IPS DF 6.9 (cell line): ENCODE measurements at places on chromosomes 13 and 19.

DNA sequence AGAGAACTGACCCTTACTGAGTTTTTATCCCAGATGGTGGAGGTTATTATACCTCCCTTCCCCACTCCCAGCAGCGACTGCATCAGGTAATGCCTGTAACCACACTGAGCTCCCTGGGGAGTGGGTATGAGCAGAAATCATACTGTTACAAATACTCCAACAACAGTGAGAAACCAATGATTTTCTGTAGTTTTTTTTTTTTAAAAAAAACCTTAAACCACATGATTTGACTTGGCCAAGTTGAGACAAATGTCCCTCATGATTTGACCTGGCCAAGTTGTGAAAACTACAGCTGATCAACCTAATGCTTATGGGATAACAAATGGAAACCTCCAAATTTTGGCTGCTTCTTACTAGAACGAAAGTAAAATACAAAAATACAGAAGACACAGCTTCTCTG, 33.1 kb upstream of the SERP2 start:
- no peak for DNase-seq

DNA sequence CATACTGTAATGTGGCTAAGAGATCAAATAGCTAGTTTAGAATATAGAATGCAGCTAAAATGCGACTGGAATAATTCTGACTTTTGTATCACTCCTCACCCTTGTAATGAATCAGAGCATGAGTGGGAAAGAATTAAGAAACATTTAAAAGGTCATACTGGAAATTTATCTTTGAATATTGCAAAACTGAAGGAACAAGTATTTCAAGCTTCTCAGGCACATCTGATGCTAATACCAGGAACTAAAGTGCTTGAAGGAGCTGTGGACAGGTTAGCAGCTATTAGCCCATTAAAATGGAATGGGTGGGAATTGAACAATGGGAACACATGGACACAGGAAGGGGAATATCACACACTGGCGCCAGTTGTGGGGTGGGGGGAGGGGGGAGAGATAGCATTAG, 144.2 kb upstream of the ZNF91 start:
- DNase-seq: no peak

DNA sequence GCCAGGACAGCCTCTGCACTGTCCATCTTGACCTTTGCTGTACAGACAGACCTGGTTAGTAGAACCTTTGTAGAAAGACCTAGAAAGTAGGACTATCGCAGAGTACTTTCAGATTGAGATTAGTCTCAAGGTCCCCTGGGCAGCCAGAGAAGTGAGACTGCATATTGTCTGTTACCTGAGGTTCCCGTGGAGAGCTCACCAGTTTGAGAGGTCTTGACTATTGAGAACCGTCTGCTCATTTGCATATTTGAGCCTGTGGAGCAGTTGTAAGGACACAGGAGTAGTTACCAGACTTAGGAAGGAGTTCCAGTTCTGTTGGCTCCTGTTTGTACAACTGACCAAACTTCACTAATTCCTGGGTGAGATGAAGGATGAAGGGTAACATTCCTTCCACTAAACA, 66.2 kb downstream of the SPATA13 start:
- DNase-seq: no peak

DNA sequence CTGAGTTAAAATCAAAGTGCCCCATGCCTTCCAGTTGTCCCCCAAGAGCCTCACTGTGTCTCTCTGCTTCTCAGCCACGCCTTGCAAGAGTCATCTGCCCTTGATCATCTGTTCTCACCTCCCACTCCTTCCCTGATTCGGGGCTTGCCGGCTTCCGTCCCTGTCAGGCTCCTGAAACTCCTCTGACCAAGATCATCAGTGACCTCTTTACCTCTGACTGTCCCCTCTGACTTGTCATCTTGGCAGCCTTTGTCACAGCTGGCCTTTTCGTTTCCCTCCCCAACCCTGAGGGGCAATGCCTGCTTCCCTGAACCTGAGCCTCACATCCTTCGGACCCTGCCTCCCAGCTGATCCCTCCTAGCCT, 66.3 kb downstream of the MAP4K1 start:
- no peak for DNase-seq

GRCh38 chr13:113178070-113178895, 19.8 kb downstream of the PROZ start:
- DNase-seq: no peak
